ENCODE measurements at places on chromosomes 7 and 10.

DNA sequence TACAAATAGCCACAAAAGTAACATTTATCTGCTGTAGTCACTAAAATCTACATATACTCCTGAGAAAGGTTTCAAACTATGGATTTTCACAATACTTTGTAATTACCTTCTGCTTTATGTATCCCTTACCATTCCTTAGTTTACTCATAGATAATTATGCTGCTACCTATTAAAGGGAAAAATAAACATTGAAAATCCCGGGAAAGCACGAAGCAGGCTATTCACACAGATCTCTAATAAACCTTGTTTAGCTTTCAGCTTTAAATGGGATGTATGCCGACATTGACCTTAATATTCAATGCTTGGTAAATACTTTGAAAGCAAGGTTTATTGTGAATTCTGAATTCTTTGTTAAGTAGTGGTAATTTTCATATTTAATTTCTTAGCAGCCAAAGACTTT, 58.5 kb upstream of the SMIM30 start:
- no peak for DNase-seq

DNA sequence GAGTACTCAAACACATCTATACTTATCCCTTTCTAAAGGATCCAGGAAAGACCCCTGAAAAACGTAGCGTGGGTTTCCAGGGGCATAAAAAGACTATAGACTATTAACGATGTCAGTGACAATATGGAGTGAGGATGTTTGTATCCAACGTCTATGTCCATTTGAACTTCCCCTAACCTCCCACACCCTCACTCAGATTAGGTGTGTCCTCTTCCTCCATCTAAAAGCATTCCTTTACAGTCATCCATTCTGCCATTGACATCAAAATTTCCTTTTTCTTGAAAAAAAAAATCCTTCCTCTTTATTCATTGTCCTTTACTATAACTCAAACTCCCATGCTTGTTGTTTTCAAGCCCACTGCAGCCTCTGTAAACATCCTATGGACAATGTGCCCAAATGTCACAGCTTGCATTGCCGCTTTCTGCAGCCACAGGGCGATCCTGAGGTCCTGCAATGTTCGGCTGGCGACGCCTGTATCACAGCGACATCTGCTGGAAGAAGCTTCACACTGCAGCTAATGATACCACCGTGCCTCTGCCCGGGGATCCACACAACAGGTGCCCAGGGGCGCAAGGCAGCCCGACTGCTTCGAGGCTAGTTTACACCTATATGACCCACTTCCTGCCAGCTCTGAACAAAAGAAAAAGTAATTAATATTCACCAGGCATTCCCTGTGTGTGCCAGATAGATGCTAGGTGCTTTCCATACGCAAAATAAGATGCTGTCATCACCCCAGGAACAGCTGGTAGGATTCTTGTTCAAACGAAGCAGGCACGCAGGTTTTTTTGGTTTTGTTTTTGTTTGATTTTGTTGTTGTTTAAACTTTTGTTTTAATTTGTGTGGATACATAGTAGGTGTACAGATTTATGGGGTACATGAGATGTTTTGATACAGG, 267.9 kb upstream of the GHITM start:
- DNase-seq: peak; percentile 69

- no peak for DNase-seq
Observed at GRCh38 chr10:24554036-24554435, 169.7 kb downstream of the ARHGAP21 start.

- no peak for DNase-seq
Observed at GRCh38 chr7:36098096-36098495, 55.0 kb upstream of the EEPD1 start.

GRCh38 chr7:118312966-118313365, 88.5 kb downstream of the ANKRD7 start:
- no peak for DNase-seq

DNA sequence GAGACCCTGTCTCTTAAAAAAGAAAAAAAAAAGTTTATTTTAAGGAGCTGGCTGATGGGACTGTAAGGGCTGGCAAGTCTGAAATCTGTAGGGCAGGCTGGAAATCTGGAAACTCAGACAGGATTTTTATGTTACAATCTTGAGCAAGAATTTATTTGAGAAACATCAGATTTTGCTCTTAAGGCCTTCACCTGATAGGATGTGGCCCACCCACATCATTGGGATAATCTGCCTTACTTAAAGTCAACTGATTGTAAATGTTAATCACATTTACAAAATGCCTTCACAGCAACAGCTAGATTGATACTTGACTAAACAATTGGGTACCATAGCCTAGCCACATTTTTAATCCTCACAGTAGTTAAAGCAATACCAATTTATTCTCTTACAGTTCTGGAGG, 11.5 kb downstream of the MINDY4 start:
- DNase-seq: no peak

GRCh38 chr7:69418869-69419670, 179.2 kb upstream of the AUTS2 start:
- DNase-seq: no peak

DNA sequence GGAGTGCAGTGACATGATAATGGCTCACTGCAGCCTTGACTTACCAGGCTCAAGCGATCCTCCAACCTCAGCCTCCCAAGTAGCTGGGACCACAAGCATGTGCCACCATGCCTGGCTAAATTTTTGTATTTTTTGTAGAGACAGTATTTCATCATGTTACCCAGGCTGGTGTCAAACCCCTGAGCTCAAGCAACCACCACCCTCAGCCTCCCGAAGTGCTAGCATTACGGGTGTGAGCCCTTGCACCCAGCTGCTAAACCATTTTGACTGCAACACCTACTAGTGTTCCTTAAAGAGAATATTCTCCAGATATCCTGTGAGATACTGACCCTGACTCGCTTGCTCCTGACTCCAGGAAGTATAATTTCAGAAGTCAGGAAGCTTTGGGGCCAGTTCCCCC, 85.8 kb downstream of the PLXNA4 start:
- DNase-seq: no peak

GRCh38 chr10:88194041-88194887, 330.8 kb downstream of the PTEN start:
- peak; percentile 2 for DNase-seq

DNA sequence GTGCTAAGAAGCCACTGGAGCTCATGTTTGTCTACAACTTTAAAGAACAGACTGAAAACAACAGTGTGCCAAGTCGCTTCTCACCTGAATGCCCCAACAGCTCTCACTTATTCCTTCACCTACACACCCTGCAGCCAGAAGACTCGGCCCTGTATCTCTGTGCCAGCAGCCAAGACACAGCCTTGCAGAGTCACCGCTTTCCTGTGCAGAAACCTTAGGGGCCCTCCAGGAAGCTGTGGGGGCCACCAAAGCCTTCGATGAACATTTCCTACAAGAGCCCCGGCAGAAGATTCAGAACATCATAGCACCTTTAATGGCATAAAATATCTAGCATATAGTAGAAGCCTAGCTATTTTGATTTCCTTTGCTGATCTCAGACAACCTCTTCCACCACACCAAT, 88.0 kb upstream of the PRSS58 start:
- no peak for DNase-seq

GRCh38 chr10:79242620-79243152, 104.6 kb upstream of the PPIF start:
- DNase-seq: no peak

- peak; percentile 23 for DNase-seq
Observed at GRCh38 chr10:50788951-50789945, 49.5 kb downstream of the ASAH2B start.

DNA sequence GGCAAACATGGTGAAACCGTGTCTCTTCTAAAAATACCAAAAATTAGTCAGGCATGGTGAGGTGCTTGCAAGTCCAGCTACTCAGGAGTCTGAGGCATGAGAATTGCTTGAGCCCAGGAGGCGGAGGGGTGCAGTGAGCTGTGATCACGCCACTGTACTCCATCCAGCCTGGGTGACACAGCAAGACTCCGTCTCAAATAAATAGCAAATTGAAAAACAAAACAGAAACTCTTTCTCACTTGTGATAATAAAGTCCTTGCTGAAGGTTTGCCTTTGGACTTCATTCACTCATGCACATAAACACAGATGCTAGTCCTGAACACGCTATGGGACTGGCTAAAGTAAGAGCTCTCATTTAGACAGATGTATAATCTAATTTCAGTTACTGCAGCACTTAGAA, 37.6 kb downstream of the ANK3 start:
- DNase-seq: no peak

- peak; percentile 80 for DNase-seq
Observed at GRCh38 chr10:75191821-75192568, 18.6 kb upstream of the VDAC2 start.

DNA sequence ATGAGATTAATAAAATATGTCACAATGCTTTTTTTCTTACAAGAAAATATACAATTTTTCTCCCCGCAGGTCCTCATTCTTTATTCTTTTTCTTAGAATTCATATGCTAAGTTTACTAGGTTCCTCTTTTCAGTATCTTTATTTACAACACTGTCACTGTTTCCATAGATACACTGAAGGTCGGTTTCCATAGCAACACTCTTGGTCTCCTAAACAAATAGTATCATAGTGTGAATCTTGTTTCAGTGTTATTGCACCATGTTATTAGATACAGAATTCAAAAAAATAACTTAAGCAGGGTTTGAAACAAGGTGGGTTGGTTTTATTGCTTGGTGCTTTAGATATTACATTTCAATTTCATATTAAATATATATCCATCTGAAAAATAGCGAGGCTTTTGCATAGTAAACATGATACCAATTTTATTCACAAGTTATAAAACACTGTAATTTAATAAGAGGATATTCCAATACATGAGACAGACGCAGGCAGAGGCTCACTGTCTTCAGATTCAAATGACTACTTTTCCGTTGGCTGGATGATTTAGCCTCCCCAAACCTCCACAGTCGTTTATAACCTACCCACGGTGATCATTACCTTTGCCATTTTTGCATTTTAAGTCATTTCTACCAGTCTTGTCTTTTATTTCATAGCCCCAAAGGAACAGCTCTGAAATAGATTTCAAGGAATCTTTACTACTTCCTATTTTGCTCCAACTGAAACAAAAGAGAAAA, 88.9 kb upstream of the KLF6 start:
- DNase-seq: no peak

- no peak for DNase-seq
Observed at GRCh38 chr10:132666705-132667341, 119.1 kb downstream of the NKX6-2 start.

GRCh38 chr7:125773113-125773785, 843.6 kb upstream of the POT1 start:
- DNase-seq: no peak

- no peak for DNase-seq
Observed at GRCh38 chr10:3872712-3873329, 87.8 kb upstream of the KLF6 start.

DNA sequence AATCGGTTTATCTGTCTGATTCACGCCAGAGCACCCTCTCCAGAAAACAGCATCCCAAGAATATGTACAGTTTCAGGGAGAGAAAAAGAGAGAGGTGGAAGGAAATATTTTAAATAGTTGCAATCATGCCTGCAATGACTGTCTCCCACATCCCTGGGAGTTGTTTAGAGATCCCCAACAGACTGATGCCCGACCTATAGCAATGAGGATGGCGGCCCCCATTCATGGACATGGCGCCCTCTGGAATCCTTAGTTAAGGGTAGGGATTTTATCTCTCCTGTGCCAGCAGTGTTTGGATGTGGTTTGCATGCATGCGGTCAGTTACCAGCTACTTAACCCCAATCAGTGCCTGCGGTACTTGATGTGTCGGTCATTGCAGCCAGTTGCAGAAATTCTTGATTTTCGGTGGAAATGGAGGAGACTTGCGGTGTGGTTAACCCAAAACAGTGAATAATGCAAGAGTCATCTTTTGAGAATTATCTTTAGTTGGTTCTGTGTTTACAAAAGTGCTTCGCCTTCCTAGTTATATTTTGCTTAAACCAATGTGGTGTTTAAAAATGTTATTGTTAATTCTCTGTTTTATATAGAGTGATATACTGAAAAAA, 186.0 kb upstream of the TCF7L2 start:
- no peak for DNase-seq

- DNase-seq: no peak
Observed at GRCh38 chr10:7485799-7486198, 75.0 kb upstream of the SFMBT2 start.

DNA sequence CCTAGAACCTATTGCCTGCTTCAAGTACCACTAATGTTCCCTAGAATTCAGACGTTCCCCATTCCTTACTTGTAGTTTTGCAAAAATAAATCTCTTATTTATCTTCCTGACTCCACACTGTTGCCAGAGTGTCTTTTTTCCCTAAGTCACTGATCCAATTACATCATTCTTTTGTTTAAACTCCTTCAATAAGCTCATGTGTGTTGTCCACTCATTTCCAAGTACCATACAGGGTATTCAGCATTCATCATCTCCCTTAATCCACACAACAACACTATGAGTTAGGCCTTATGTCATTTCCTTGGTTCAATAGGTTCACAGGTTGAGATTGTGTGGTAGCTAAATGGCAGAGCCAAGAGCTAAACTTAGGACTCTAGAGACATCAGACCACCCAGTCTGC, 119.9 kb upstream of the RHOBTB1 start:
- no peak for DNase-seq

DNA sequence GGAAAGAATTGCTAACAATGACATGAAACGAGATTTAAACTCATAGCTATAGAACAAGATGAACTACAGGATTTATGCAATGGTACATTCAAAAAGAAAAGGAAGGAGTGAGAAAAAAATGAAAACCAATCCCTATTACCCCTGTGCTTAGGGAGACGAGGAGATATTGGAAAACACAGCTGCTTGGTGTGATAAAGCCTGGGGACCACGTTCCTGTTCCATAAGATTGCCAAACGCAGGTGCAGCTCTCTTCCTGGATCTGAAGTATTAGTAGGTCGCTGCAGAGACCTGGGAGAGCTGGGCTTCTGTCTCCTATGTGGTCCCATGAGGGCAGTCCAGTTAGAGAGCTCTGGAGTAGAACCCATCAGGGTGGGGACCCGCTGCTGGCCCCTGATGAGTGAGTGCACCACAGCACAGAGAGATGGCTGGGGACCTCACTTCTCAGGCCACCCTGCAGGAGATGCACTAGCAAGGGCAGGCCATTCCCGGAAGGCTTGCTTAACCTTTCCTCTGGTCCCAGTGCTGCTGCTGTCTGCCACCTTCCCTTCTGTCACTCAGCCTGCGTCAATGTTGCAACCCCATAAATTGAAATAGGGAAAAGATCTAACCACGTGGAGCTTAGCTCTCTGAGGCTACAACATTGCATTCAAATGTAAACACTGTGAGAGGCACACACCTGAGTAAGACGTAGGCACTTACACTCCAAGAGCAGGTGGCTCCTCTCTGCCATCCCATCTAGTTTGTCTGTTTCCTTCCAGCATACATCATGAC, 57.9 kb downstream of the MTPN start:
- DNase-seq: no peak

DNA sequence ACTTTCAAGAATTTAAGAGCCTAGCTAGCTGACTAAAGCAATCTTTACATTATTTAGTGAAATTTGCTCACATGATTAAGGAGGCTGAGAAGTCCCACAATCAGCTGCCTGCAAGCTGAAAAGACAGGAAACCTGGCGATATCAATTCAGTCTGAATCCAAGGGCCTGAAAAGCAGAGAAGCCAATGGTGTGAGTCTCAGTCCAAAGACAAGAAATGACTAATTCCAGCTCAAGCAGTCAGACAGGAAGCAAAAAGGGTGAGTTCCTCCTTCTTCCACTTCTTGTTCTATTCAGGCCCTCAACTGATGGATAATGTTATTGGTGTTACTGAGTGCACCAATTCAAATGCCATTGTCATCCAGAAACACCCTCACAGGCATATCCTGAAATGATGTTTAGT, 1231.6 kb upstream of the CELF2 start:
- DNase-seq: no peak

- no peak for DNase-seq
Observed at GRCh38 chr10:122349758-122350369, 24.6 kb upstream of the PLEKHA1 start.

GRCh38 chr10:103481974-103482531, 3.0 kb upstream of the CALHM3 start:
- peak; percentile 30 for DNase-seq

GRCh38 chr7:140310337-140311002, 87.9 kb downstream of the SLC37A3 start:
- DNase-seq: no peak

Measured in LoVo (cell line).